ENCODE measurements at places on chromosomes 2 and 18.

DNA sequence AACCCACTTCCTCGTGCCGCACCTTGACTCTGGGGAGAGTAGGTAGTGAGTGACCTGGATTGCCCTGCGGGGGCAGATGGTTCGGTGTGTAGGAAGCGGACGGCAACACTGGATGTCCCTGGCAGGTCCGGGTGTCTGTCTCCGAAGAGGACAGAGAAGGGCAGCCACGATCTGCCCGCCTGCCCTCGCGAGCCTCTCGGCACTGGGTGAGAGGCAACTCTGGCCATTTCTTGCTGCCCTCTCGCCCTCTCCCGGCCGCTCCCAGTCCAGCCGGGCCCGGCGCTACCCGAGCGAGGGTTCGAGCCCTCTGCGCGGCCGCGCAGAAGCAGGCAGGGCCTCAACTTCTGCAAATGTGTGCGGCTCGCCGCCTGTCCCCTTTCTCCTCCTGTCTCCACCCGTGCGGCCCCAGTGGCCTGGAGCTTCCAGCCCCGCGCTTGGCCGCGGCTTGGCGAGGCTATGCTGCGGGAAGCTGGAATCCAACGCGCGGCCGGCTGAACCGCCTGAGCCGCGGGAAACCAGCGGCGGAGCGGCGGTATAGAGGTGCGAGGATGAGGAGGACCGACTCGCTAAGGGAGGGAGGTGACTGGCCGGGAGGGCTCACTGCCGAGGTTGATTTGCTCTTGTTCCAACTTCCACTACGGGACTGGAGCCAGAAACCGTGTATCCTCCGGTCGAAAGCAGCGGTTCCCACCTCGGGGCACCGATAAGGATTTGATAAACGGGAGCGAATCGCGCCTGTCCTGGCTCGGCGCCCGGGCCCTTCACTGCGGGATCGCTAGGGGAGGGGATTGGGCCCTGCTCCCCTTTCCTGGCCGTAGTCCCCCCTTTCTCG is 1.5 kb downstream of the EPAS1 start:
- DNase-seq, result no peak

GRCh38 chr2:156321243-156321904 is 11.1 kb downstream of the NR4A2 start:
- peak; percentile 21 for DNase-seq

DNA sequence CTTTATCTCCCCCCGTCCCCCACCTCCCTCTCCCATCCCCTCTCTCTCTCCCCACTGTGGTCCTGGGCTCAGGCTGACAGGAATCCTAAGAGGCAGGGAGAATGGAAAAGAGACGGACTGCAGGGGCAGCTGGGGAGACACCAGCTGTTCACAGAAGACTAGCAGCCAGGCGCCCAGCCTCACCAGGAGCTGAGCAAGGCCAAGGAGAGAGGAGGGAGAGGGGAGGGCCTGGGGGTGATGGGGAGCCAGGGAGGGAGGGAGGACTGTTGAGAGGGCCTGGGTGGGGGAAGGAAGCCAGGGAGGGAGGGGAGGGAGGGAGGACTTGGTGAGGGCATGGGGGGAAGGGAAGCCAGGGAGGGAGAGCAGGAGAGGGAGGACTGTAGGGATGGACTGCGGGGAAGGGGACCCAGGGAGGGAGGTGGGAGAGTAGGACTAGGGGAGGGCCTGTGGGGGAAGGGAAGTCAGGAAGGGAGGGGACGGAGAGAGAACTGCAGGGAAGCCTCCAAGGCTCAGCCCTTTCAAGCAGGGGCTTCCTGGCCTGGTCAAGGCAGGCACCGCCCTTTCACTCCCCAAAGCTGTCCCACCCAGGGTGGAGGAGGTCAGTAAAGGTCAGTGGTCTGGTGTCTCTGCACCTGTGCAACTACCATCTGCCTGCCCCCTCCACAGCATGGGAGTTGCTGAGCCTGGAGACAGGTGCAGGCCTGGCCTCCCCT is 517.7 kb upstream of the MYT1L start:
- DNase-seq, result no peak

- no peak for DNase-seq
Observed at GRCh38 chr2:224966613-224967012, 75.7 kb downstream of the DOCK10 start.

DNA sequence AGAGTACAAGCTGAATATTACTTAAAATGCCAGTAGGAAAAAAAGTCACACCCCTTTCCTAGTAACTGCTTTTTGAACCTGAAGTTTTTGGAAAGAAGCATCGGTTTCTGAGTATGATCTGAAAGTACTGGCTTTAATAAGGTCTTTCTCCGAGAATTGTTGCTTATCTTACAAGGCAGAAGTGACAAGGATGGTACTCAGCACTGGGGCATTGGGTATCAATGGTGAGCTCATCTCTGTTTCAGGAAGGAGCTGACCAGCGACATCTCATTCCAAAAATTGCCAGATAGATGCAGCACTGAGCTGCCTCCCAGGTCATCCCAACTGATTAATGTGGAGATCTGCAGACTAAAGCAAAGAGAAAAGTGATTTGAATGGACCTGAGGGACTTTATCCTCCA is 85.4 kb downstream of the FMNL2 start:
- no peak for DNase-seq

DNA sequence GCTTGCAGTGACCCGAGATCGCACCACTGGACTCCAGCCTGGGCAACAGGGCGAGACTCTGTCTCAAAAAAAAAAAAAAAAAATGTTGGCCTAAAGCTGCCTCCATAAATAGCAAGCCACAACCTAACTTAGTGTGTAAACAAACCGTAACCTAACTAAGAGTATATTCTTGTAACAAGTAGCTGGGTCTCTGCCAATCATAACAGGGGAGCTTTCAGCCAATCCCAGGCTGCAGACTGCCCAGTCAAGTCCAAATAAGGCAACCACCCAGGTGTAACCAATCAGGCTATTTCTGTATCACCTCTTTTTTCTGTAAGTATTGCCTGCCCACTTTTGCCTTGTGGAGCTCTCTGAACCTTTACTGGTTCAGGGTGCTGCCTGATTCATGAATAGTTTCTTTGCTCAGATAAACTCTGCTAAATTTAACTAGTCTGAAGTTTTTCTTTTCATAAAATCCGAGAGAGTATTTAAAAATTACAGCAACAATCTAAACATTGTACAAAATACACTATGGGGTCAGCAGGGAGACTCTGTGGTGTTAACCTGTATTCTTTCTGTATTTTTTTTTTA is 4.5 kb downstream of the PSTPIP2 start:
- no peak for DNase-seq

DNA sequence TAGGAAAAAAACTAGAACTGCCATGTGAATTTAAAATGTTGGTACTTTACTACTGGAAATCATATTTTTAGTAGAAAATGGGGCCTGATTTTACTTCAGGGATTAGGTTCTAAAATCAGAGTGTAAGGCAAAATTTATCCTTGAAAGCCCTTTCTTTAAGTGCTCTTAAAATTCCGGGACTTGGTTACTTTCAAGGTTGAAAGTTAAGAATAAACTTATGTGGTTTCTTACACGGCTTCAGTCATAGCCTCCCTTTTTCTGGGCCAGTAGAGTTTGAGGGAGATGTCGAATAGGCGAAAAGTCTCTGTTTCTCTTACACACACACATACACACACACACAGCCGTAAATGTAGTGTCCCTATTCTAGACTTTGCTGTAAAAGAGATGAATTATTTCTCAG is 13.1 kb downstream of the KCNE4 start:
- DNase-seq, result no peak

- peak; percentile 27 for DNase-seq
Observed at GRCh38 chr2:175167076-175167791, 769 bp downstream of the ATF2 start.

DNA sequence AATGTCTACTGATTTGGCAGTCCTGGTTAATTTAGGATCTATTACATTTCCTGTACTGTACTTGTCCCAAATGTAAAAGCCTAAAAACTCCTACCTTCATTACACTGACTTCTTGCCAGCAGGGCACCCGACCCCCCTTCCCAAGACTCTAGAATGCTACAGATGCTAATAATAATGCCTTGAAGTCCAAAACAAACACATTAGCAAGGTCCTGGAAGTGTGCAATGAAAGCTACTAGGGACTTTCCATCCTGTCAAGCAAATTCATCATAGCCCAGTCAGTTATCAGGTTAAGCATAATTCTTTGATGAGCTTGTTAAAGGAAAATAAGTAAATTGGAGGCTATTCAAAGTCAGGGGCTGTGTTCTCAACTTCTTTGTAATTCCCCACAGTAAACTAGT is 115.3 kb upstream of the RBBP8 start:
- no peak for DNase-seq

DNA sequence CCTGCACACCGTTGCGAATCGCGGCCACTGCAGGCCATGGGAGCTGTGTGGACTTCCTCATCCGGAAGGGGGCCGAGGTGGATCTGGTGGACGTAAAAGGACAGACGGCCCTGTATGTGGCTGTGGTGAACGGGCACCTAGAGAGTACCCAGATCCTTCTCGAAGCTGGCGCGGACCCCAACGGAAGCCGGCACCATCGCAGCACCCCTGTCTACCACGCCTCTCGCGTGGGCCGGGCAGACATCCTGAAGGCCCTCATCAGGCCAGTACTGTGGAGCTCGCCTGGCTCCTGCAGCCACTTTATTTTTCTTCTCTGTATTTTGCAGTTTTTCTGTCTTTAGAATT is 9.0 kb downstream of the ASB1 start:
- DNase-seq, result no peak

DNA sequence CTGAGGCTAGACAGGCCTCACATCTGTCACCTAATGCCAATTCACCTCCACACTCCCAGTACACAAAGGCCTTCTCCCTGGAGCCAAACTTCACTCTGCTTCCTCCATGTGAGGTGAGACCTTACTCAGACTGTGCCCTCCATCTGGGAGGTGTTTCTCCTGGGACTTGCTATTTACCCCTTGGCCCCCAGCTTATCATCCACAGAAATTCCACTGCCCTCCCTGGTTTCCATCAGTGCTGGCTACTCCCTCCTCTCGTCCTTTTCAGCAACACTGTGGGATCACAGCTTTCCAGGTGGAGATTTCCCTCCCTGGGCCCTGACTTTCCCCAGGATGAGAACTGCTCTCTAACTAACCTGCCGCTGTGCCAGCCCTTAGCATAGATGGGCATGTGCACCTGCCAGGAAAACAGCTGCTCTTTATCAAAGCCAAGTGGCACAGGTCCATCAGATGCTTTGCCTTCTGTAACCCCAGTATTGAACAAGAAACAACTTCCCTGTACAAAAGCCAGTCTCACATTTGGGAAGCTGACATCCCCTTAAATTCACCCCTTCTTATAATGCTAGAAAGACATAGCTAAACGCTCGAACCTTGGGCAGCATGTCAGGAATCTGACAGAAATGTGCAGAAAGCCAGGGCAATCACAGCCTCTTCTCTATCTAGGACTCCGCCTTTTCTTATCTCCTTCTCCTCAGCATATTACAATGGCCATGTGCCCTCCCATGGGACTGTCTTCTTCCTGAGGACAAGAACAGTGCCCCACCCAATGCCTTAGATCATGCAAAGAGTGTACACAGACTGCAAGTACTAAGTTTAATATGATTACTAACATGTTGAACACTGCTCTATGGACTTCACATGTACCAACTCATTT is 535.5 kb upstream of the ID2 start:
- no peak for DNase-seq

DNA sequence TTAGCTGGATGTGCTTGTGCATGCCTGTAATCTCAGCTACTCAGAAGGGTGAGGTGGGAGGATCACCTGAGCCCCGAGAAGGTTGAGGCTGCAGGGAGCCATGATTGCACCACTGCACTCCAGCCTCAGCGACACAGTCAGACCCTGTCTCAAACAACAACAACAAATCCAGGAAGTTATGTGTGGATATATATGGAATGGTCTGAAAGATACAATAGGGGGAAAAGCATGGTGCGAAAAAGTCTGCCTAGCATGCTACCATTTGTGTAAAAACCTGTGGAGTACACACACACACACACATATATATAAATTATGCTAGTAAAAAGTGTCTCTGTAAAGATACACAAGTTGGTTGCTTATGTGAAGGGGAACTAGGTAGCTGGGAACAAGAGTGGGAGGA is 6.9 kb upstream of the HOXD1 start:
- DNase-seq, result no peak

DNA sequence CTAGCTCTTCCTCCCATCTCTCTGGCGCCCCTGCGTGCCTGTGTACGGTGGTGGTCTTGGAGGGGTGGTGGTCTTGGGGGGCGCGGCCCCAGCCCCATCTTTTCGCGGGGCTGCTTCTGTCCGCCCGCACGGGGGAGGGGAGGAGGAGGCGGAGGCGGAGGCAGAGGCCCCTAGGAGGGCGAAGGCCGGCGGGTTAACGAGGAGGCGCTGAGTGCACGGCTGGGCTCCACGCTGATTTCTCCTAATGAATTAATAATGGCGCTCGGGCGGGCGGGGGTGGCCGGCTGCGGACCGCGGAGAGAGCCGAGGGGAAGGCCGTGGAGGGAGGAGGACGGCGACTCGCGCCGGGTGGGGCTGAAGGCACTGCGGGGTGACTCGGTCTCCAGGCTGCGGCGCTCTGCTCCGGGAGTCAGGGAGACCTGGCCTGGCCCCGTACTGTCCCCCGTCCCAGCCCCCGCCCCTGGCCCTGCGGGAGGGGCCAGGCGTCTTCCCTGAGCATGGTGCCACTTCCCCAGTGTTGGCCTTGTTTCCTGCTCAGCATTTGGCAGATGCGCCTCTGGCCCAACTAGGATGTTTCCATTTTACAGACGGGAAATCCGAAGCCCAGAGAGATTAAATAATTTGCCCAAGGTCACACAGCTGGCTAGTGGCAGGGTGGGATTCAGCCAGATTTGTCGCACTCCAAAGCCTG is 6.0 kb downstream of the GAREM2 start:
- no peak for DNase-seq

DNA sequence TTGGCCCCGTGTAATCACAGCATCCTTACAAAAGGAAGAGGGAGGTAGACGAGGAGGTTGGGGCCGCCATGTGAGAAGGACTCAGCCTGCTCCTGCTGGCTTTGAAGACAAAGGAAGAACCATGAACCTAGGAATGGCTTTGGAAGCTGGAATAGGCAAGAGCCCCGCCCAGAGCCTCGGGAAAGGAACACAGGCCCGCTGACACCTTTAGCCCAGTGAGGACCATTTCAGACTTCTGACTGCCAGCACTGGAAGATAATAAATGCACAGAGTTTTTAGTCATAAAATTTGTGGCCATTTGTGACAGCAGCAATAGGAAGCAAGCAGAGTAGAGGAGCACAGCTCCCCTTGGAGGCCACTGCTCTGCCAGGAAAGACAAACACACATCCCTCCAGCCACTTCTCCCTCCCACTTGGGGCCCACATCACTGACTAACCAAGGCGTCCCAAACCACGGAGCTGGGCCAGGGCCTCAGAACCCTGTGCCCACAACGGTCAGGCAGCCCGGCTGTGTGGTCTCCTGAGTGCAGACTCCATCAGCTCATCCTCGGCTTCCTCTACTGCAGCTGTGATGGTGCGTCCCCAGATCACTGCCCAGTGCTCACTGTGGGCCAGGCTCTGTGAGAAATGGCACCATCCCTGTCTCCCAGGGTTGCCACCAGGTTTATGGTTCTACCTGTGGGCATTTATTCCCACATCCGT is 39.7 kb downstream of the TFCP2L1 start:
- no peak for DNase-seq

- DNase-seq, result no peak
Observed at GRCh38 chr2:202763916-202764315, 107.7 kb downstream of the ICA1L start.

DNA sequence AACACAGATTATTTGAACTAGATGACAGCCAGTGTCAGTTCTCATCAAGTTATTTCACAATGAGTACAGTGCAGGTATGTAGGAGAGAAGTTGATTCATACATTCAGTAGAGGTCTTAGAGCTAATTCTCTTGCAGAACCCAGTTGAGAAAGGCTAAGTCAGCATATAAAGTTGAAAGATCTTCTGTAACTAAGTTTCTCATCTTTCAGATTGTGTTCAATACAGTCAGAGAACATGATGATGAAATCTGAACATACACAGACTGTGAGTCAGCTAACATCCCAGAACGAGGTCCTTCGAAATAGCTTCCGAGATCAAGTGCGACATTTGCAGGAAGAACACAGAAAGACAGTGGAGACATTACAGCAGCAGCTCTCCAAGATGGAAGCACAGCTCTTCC is 41.9 kb upstream of the LIMS1 start:
- DNase-seq, result no peak
